NCI-H1436 treated with DMSO at 0.1 percent for 48 hours (cell line): ENCODE measurements at places on chromosomes 4 and X.
A peak's percentile ranks its signal among the peaks of the same experiment; 100 is the strongest.

DNA sequence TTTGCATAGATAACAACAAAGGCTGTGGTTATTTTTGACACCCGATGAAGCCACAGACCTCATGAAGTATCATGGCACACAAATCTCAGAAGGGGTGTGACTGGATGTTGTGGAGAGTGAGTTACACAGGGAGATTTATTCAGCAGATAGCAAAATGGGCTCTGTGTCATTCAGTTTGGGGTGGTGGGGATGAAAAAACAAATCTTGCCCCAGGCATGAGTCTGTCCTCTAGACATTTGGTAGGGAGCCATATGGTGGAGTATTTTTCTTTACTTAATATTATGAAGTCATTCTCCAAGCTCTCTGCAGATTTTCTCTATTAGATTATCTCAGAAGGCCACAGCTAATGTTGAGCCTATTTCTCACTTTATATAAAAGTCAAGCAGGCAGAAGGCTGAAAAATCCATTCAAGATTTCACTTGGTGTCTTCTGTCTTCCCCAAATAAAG is 277.1 kb upstream of the TENM3 start:
- DNase-seq = no peak

DNA sequence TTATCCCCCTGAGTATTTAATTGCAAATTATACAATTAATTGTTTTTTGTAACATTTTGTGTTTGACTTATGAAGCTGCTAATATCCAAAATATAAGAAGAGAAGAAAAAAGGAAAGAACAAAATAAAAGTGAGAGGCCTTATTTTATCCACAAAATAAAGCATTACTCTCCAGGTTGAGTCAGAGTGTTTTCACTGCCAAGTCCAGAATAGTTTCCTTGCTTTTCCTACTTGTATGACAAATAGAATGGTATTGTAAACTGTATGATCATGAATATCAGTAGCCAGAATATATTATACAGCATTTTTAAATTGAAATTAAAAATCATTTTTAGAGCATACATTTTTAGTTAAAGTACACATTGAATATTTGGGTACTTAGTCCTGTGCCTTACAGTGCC is 237.8 kb downstream of the NDST4 start:
- no peak for DNase-seq

DNA sequence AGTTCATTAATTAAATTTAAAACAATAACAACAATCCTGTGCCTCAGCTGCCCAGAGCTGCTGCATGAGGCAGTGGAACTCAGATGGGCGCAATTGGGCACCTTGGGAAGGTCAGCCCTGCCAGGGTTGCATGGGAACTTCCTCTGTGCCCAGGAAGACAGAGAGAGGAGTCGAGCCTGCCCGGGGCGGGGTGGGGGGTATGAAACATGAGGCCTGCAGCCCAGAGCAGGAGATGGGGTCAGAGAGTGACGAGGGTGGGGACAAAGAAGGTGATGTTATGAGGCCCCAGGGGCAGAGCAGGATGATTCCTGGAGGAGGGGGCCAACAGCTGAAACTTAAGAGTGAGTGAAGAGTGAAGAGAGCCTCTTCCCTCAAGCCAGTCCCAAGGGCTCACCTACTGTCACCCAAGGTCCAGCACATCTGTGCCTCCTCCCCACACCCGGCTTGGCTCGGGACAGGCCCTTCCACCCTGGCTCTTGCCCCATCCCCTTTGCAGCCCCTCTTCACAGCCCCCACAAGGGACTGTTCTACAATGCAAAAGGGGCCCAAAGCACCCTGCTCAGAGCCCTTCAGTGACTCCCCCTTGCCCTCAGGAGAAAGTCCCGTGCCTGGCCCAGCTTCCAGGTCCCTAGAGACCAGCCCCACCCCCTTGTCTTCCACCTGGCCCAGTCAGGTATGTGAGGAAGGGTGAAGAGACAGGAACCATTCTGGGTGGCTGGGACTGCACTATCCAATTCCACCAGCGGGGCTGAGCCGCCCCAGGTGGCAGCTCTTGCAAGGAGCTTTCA is 31.4 kb downstream of the HMX1 start:
- no peak for DNase-seq

DNA sequence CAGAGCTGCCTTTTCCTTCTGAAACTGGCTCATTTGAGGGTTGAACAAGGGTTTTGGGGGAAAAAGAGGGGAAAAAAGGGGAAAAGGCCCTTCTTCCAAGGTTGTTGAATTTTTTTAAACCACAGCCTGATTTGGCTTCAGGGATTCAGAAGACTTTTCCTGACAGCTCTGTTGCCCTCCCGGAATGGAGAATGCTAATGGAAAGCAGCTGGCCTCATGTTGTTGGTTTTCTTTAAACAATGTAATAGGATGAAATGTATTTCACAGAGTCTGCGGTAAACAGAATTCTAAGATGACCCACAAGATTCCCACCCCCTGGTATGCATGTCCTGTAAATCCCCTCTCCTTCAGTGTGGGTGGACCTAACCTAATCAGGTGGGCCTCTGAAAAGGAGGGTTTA is 3.3 kb upstream of the KIAA1210 start:
- DNase-seq = no peak

- DNase-seq = no peak
These were observed 506.1 kb downstream of the RPA4 start for GRCh38 chrX:97389761-97390192.

DNA sequence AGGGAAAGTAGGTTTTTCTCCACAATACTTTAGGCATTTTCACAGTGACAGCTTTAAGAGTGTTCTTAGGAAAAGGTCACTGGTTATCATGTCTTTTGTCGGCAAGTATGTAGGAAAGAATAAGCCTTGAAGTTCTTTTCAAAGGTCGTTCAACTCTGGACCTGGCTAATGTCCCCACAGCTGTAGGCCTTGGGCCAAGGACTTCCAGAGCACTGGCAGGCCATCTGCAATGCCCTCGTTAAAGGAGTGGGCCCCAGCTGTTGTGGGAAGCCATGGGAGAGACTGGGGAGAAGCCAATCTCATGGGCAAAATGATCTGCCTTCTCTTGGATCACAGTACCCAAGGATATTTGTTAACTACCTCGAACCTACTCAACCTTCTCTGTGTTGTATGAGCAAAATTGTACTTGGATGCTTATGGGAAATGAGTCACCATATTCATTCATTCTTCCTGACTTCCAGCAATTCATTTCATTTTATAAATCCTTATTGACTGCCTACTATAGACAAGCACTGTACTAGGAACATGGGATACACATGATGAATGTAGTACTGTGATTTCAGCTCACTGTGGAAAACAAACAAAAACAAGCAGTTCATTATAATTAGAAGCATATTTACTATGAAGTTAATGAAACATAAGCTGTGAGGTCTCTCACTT is 141.1 kb upstream of the KIT start:
- DNase-seq = no peak

- no peak for DNase-seq
These were observed 29.1 kb downstream of the FHL1 start for GRCh38 chrX:136176399-136176825.

GRCh38 chr4:127783026-127783769 is 1.1 kb downstream of the HSPA4L start:
- DNase-seq = no peak

DNA sequence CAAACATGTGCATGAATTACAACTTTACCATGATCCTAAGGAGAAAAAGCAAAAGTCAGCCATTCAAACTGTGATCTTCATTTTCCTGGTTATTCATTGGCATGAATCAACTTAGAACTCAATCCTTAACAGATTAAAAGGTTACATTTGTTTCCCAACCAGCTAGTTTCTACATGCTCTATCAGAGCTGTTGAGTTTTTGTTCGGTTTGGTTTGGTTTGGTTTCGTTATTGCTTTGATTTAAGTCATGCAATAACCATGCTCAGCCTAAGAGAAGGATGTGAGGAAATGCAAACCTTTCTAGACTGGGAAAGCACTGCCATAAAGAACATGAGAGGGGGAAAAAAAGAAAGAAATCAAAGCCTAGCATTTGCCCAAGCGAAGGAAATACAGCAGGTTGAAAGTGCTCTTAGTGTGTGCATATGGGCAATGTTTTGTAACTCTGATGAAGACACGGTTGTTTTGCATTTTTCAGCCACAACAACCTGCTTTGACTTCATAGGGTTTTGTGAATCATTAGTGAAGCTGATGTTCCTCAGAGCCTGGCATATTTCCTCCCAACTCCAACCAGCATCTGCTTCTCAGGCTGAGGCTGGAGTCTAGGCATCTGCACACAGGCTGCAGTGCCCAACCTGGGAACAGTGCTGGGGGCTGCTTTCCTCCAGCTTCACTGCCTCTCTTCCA is 234.3 kb downstream of the ZNF674 start:
- no peak for DNase-seq

- no peak for DNase-seq
These were observed 228.5 kb downstream of the ANKRD50 start for GRCh38 chr4:124484008-124484407.

DNA sequence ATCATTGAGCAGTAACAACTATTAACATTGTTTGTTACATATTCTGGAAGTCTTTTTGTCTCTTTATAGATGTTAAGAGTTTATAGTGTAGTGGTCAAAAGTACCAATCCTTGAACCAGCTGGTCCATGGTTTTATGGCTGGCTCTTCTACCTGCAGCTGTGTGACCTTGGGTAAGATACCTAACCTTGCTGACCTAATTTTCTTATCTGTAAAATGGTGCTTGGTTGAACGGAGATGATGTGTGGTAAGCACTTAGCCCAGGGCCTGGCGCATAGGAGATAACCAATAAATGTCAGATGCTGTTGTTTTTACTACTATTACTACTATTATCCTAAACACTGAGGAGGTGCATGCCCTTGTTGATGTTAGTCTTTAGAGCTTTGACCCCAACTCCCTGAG is 116.6 kb downstream of the TMEM164 start:
- DNase-seq = no peak

- no peak for DNase-seq
These were observed 118.3 kb upstream of the ATOH1 start for GRCh38 chr4:93710101-93710846.

GRCh38 chr4:78650106-78651024 is 98.8 kb downstream of the ANXA3 start:
- no peak for DNase-seq

DNA sequence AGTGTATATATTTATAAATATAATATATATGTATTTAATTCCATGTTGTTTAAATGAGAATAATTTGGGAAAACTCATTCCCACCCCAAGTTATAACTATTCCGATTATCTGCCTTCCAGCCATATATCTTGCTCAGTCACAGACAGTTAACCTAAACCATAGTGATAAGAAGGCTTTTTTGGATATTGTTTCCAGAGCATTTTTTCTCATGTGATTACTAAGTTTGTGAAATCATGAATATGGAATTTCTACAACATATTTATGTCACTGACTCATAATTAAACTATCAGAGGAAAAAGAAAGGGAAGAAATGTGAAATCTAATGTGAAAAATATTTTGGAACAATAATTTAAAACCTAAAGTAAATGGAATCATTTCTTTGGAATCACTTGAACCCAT is 1163.5 kb upstream of the PABPC4L start:
- DNase-seq = no peak

DNA sequence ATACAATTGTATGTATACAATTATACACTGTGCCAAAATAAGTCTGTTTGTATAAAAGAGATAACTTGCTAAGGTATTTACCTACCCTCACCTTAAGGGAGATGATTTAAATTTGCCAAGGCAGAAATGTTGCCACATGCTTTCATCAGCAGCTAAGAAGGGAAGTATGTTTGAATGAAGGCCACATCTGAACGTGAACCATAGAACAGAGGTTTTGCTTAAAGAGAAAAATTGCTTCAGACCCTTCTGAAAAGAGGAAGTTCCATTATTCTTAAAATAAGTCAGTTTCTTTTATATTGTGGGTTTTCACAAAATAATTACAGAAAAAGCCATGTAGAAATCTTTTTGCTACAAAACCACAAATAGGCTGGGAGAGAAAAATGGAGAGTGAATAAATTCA is 621.5 kb upstream of the HTR2C start:
- no peak for DNase-seq

GRCh38 chr4:48333587-48333986 is 7.7 kb upstream of the SLAIN2 start:
- no peak for DNase-seq

GRCh38 chrX:138754861-138755260 is 43.3 kb upstream of the FGF13 start:
- no peak for DNase-seq

- DNase-seq = no peak
These were observed 1.2 kb upstream of the TADA2B start for GRCh38 chr4:7041801-7042502.

- DNase-seq = no peak
These were observed 283.8 kb downstream of the CRLF2 start for GRCh38 chrX:928606-929005.

- DNase-seq = no peak
These were observed 60.7 kb downstream of the ANTXR2 start for GRCh38 chr4:80012291-80012690.

- no peak for DNase-seq
These were observed 292.8 kb downstream of the RAPGEF2 start for GRCh38 chr4:159395693-159396092.

GRCh38 chr4:173426064-173426463 is 27.1 kb upstream of the SCRG1 start:
- no peak for DNase-seq

DNA sequence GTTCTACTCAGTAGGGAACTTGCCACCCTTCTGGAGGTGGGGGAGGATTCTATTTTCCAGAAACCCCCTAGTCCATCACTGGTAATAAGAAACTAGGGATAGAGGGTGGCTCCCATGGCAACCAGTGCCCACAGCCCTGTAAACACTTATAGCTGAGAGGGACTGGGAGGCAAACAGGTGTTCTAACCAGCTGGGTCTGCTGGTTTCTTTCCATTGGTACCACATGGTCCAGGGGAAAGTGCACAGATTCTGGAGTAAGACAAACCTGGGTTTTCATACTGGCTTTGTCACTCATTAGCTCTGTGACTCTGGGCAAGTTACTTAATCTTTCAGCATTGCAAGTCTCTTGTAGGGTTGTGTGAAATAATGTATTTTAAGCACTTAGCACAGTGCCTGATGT is 26.9 kb downstream of the IGSF1 start:
- DNase-seq = no peak

GRCh38 chr4:2698951-2699505 is 57.1 kb downstream of the TNIP2 start:
- no peak for DNase-seq

- DNase-seq = no peak
These were observed 78.4 kb downstream of the LUZP4 start for GRCh38 chrX:115367951-115368350.

DNA sequence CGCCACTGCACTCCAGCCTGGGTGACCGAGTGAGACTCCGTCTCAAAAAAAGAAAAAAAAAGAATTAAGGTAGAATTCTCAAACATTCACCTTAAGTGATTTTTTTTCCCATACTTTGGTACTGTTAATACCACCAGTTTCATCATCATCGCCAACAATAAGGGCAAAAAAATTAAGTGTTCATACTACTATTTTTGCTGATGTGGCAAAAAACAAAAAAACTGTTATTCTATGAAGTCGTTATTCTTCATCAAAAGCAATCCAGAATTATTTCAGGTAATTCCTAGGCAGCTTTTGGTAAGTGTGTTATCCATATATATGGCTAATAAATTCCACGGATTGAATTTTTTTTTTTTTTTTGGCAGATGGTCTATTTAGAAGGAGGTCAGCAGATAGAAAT is 85.7 kb downstream of the KCNIP4 start:
- DNase-seq = no peak

- DNase-seq = peak; percentile 77
These were observed 33.1 kb downstream of the LEF1 start for GRCh38 chr4:108135549-108136209.

- no peak for DNase-seq
These were observed 319.3 kb upstream of the PPARGC1A start for GRCh38 chr4:24209131-24209530.

GRCh38 chrX:70088751-70089150 is 26.5 kb downstream of the OTUD6A start:
- no peak for DNase-seq

GRCh38 chrX:153853902-153854267 is 23.5 kb upstream of the PDZD4 start:
- no peak for DNase-seq
